ENCODE measurements at places on chromosomes 1 and 21.

- no peak for DNase-seq
Observed at GRCh38 chr1:159828581-159829272, 2.1 kb downstream of the SLAMF8 start.

DNA sequence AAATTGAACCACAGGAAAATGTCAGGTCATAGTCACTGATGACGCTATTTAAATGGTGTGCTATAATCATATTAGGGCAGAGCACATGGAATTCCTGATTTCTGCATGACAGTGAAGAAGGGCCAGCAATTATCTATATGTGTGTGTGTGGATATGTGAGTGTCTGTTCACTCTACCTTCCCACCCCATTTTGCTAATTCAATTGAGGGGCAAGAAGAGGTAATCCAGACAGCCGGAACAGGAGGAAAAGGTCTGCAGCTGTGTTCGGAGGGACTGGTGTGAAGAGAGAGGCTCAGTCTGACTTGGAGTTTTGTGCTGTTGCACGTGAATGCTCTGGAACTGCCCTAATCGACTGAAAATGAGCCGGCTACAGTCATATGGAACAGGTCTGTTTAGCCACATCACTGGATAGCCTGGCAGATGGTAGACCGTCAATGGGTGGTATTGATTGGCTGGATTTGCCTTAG, 5.1 kb upstream of the ELAVL4 start:
- no peak for DNase-seq

DNA sequence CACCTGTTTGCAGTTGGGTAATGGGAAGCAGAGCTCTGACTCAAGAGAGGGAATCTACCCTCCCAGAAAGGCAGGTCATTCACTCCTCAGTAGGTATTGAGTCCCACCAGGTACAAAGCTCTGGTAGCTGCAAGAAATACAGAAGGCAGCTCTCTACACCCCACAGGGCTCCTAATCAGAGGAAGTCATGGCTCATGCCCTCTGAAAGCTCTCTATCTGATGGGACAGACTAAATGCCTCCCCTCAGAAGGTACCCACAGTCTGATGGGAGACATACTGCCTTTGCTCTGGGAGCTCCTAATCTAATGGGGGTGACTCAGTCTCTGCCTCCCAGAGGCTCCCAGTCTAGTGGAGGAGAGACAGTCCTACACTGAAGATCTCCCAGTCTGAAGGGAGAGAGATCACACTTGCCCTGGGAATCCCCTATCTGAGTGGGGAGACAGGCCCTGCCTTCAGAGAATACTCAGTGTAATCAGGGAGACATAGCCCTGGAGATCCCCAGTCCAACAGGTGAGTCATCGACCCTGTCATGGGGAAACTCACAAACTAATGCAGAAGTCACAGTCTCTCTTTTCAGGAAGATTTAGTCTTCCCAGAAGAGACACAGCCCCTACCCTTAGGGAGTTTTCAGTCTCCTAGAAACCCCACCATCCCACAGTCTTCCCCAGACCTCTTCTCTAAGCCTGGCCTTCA, 23.7 kb downstream of the CAMK1G start:
- no peak for DNase-seq

- no peak for DNase-seq
Observed at GRCh38 chr21:37208741-37209225, 58.4 kb downstream of the VPS26C start.

DNA sequence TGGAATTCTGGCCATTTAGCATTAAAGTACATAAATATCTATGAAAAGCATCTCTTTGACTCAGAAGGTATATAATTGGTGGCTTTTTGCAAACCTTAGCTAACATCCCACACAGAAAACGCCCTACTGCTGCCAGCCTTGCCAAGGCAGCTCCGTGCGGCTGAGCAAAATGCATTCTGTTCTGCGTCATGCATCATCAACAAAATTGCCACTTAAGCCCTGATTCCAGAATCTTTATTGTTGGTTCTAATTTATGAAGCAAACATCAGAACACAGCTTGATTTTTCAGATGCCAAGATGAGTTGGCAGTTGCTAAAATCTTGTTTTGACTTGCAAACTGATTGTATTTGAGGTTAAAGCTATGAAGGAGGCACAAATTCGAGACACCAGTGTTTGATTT, 314.9 kb upstream of the DEPDC1 start:
- DNase-seq, result no peak

DNA sequence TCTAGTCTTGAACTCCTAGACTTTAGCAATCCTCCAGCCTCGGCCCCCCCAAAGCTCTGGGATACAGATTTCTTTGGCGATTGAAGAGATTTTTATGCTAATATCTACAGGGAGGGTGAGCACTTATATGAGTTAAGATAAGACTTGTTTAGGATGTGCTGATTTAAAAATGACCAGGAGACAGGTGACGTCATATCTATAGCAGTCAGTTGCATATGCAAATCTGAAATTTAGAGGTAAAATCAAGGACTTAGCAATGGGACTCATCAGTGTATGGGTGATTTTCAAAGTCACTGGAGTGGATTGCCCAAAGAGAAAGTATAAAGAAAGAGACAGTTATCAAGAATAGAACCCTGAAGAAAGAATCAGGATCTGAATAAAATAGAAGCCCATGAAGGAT, 394.5 kb downstream of the ADGRL2 start:
- no peak for DNase-seq

DNA sequence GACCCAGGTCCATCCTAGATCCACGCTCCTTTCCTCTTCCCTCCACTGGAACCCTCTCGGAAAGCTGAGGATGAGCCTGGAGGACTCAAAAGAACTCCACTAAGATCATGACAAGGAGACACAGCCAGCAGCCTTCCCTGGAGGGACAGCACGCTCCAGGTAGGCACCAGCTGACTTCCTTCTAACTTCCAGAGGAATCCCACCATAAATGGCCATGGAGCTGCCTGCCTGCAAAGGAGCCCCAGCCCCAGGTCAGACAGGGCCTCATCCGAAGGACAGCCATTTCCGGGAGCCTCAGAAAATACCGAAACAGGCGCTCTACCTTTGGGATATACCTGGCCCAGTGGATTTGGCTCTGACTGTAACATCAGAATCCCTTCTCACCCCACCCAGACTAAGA, 4.1 kb downstream of the SH3BP5L start:
- DNase-seq, result no peak

DNA sequence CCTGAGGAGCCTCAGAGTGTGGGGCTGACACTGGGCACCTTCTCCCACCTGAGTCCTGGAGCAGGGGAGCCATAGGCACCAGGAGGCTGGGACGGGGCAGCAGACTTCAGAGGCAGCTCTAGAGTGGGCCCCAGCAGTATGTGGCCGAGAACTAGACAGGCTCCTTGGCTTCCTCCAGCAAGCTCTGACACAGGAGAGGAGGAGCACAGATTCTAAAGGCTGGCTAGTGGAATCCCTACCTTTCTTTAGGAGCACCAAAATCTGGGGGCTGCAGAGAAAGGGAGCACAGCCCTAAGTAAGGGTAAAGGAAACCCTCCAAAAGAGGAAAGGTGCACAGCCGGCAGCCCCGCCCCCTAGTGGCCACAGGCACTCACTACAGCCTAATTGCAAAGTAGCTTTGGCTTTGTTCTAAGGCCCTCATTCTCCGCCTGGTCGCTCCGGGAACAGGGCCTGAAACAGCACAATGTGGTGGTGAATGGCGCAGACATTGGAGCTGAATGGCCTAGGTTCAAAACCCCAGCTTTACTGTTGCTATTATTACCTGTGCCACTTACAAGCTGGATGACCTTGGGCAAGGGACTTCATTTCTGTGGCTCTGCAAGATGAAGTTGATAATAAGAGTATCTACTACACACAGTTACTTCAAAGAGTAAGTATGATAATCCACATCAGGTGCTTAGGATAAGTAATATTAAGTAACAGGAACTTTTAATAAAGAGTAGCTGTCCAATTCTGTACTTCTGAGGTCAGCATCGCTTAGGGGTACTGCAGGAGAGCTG, 8.8 kb upstream of the GUCA2A start:
- peak; percentile 40 for DNase-seq

DNA sequence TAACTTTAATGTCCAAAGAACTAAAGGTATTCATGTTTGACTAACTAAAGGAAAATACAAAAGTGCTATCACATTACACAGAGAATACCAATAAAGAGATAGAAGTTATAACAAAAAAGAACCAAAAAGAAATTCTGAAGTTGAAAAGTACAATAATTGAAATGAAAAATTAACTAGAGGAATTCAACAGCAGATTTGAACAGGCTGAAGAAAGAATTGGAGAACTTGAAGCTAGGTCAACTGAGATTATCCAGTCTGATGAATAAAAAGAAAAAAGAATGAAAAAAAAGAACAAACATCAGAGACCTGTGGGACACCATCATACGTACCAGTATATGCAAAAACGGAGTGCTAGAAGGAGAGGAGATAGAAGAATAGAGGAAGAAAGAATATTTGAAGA, 78.5 kb downstream of the NUP210L start:
- DNase-seq, result no peak

- no peak for DNase-seq
Observed at GRCh38 chr1:204366759-204367158, 7.0 kb upstream of the PLEKHA6 start.

GRCh38 chr1:221022331-221022730, 143.1 kb downstream of the HLX start:
- DNase-seq, result no peak

- DNase-seq, result no peak
Observed at GRCh38 chr1:159854116-159854692, 8.3 kb downstream of the VSIG8 start.

- DNase-seq, result no peak
Observed at GRCh38 chr1:239987103-239987745, 104.5 kb upstream of the FMN2 start.

GRCh38 chr1:25036117-25036546, 106.1 kb upstream of the RUNX3 start:
- DNase-seq, result no peak

- no peak for DNase-seq
Observed at GRCh38 chr1:117167402-117167801, 43.3 kb downstream of the VTCN1 start.

- DNase-seq, result no peak
Observed at GRCh38 chr1:166933633-166934032, 41.7 kb downstream of the ILDR2 start.

All from T follicular helper cell (primary cell).